Left renal pelvis (tissue), 4 donors: ENCODE measurements at places on chromosomes 7 and 10.

GRCh38 chr10:79069325-79070080 lies 737 bp downstream of the ZMIZ1 start:
- DNase-seq, result no peak

DNA sequence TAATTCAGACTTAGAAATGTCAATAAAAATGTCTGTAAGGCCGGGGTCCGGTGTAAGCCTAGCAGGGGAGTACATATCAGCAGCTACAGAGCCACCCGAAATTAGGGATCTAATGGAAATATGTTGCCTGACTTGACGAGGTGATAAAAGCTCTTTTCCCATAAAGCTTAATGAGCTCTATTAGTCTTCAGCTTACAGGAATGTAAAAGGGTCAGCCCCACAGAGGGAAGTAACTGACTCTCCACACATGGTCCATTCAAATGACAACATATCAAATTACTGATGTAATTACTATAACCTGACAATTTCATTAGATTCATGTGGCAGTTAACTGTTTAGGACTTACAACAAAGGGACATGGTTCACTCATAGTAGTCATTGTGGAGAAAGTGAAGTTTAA lies 62.3 kb downstream of the ATE1 start:
- peak; percentile 20 for DNase-seq

DNA sequence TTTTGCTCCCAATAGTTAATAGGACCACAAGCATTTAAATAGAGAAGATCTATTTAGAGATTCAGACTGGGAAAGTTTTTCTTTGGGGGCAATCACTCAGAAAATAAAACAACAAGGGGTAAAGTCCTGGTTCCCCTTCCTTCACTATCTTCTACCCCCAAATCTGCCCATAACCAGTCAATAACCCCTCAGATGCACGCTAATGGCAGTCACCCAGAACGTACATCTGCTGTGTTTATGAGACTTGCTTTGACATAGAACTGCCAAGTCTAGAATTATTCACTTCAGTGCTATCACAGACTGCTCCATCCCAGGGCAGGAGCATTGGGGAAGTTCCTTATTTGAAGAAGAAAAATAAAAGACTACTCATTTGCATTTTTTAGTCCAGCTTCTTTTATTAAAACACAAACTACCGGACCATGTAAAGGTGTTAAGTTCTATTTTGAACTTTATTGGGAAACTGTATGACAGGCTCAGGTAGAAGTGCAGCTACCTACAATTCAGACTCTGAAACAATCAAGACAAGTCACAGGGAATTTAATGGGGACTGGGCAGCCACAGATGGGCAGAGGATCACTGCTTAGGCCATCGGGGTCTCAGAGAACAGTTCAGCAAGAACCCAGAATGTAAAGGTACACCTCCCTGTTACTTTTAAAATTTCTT lies 38.4 kb downstream of the ANK3 start:
- no peak for DNase-seq

DNA sequence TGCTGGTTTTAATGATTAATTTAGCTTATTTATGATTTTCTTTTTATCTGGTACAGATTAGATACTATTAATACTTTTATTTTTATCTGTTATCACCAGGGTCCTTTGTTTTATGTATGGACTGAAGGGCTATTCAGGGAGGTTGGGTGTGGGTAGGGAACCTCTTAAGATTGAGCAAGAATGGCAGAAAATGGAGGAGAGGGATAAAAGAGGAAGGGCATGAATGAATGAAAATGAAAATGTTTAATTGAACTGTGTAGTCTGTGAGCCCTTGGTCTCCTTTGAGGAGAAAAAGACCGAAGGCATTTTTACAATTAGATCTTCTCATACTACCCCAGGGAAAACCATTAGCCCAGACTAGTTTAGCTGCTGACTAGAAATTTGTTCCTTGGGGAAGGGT lies 93.1 kb downstream of the CDK14 start:
- DNase-seq, result no peak

- no peak for DNase-seq
These were observed 28.2 kb upstream of the ANK3 start for GRCh38 chr10:60417901-60418300.

DNA sequence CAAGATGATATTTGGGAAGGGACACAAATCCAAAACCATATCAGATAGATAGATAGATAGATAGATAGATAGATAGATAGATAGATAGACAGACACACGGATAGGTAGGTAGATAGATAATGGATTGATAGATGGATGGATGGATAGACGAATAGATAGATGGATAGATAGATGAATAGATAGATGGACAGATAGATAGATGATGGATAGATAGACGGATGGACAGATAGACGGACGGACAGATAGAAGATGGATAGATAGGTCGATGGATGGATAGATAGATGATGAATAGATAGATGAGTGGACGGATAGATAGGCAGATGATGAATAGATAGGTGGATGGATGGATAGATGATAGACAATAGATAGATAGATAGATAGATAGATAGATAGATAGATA lies 39.8 kb downstream of the NPTX2 start:
- DNase-seq, result no peak

DNA sequence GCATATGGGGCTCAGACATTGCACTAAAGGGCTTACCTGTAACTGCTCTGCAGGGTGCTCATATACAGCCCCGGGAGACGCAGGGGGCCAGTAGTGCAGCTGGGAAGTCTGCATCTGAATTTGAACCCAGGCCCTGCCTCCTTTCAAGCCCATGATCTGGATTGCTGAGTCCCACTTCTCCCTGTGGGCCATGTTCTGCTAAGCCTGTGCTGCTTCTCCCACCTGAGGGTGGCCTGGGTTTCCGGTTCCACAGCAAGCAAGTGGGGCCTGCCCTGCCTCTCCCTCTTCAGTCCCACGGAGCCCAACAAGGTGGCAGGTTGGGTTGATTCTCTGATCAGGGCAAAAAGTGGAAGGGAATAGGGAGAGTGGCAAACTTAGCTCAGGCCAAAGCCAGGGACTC lies 56.6 kb upstream of the GDF10 start:
- DNase-seq, result no peak

GRCh38 chr7:108370616-108371015 lies 85.6 kb downstream of the NRCAM start:
- DNase-seq, result no peak

- DNase-seq, result no peak
These were observed 137.9 kb downstream of the ANKRD30A start for GRCh38 chr10:37263304-37263703.

DNA sequence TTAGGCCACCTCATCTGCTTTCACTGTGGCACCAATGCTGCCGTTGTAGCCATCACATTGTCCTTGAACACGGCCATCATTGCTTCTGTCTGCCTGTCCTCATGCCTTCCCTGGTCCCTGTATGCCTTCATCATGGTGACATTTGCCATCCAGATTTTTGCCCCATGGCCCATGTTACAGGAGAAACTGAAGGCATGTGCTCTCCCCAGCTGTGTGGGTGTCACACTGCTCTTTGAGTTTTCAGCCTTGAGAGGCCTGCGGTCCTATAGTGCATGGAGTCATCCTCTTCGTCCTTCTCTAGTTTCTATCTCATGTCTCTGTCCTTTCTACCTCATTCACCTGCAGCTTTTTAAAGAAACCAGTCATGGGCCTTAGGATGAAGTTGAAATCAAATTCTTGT lies 6.2 kb upstream of the SLC26A3 start:
- DNase-seq, result no peak

- no peak for DNase-seq
These were observed 98.2 kb downstream of the MDFIC start for GRCh38 chr7:115019882-115020605.

- DNase-seq, result no peak
These were observed 497.8 kb downstream of the DNAJB6 start for GRCh38 chr7:157834501-157835163.

- DNase-seq, result no peak
These were observed 194.8 kb downstream of the GRM8 start for GRCh38 chr7:127057918-127058317.

DNA sequence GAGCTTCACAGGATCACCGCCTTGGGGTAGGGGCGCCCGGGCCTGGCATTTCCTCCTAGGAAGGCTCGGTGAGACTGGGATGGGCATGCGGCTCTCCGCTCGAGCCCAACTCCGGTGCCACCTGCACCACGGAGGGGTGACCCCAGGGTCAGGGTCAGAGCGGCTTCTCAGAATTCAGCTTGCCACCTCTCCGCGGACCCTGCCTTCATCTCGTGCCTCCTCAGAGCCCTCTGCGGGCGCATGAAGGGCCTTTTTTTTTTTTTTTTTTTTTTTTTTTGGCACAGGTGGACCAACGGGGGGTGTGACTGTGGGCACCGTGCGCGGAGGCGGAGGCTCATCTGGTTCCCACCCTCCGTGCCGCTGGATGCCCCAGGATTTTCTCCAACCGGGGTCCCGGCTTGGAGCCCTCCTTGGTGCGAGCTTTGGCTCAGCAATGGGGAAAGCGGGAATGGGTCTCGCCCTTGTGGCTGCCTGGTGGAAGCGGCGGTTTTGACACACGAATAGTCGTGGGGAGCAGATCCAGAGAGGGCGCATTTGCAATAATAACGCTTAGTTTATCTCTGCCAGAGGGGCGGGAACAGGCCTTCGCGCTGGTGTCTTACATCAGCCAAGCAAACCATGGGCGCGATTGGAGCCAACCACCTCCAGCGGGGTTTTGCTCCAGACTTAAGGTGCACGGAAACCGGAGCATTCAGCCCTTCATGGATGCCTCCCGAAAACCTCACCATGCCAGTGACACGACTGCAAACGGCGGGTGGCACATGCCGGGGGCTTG lies 5.0 kb upstream of the TNRC18 start:
- DNase-seq, result no peak

DNA sequence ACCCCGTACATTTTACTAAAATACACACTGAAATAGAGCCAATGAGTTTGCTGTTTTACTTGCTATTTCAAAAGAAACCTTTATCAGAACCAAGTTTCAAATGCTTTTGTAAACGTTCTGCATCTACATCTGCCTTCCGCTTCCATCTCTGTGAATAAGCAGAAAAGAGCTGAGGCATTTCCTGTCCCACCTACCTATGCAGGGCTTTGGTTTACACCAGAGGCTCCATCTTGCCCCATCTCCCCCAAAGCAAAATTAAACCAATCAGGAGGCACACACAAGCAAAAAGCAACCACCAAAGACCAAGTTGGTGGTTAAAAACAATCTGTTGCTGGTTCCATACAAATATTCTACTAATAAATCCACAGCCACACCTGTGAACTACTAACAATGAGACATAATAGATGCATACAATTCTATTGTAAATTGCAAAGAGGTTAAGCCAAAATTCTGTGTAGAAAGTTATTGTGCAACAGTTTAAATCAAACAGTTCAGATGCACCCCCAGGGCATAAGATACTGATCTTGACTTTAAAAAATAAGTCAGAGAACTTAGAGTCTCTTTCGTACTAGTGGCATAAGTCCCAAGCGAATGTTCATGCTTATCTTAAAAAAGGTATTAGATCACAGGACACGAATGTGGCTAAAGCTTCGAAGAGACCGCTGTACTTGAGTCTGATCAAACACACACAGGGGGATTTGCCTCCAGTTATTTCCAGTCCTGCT lies 83.9 kb downstream of the FGFR2 start:
- DNase-seq, result no peak
